ENCODE measurements at places on chromosomes 6 and 20.

DNA sequence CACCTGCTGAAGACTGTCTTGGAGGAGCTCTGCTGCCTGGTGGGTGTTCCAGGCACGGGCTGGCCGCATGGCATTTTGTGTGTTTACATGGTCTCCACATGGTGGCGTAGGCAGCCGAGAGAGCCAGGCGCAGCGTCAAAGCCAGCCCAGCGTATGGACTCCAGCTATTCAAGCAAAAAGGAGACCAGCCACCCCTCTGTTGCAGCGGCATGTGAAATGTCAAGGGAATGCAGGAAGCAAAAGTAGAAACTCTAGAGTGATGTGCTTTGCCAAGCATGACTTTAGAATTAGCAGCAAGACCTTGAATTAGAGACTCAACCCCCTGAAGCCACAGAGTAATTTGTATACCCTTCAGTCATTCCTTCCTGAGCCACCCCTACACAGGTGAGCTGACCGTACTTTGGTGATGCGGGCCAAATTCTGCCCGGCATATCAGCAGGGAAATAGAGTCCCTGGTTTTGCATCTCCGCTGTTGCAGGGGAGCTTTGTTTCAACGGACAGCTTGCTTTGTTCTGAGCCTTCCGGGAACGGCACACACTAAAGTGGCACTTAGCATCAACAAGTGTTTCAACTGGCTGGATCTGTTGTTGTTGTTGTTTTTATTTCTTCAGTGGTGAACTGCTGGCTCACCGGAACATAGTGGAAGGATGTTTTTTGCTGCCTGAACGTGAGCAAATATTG, 48.5 kb downstream of the FNDC1 start:
- no peak for DNase-seq

- no peak for DNase-seq
These were observed 1.2 kb downstream of the TRDN start for GRCh38 chr6:123635567-123635966.

DNA sequence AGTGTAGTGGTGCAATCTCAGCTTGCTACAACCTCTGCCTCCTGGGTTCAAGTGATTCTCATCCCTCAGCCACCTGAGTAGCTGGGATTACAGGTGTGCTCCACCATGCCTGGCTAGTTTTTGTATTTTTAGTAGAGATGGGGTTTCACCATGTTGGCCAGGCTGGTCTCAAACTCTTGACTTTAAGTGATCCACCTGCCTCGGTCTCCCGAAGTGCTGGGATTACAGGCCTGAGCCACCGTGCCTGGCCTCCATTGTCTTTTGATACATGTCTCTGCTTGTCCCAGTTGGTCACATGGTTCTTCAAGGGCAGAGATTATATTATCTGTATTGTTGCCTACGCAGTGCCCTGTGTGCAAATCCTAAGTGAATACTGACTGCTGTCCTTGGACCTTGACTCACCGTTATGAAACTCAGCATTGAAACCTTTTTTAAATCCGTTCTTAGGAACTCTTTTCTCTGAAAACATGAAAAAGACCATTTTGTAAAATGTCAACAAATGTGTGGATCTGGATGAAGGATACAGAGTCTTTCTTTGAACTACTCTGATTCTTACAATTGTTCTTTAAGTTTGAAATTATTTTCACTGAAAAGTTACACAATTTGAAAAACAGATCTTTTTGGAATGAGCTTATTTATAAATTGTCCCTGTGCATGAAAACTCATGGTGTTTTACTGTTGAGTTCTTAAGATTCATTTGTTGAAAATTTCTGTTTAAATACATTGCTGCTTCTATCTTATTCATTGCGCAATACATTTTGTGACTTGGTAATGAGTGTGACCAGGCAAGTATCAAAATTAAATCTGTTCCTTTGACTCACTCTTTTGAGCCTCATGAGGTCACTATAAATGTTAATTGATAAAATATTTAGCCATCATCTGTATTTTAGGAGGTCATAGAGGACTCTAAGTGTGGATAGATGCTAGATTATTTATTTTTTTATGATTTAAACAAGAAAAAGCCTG, 293.5 kb downstream of the UTRN start:
- no peak for DNase-seq

DNA sequence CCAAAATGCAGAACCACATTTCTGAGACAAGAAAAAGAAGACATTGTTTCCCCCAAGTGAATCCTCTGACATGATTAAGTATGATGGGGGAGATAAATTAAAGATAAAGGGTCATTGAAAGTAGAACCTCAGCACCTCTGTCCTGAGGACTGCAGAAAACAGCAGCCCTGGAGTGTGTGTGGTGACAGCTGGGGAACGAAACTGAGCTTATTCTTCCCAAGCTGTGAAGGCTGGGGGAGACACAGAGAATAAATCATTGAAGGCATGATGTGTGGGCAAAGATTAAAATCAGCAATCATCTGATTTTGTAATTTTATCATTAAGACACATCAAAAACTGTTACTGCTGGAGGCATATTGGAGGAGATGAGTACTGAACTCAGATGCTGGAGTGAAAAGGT, 67.5 kb upstream of the GPR6 start:
- no peak for DNase-seq

DNA sequence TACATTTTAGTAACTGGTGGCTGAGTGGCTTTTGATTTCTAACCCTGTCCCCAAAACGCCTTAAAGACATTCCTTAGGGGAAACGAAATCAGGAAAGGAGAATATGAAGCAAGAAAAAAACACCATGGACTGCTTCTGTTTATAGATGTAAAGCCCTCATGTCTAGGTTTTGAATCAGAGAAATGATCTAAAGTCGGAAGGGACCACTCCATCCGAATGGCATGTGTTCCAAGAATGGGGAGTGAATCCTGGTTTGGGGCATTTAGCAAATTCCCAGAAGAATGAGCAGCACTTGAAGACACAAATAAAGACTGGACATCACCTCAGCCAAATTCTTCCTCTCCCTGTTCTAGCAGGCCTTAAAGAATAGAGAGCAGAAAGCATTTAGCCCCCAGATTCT, 65.6 kb downstream of the CAP2 start:
- DNase-seq: no peak

DNA sequence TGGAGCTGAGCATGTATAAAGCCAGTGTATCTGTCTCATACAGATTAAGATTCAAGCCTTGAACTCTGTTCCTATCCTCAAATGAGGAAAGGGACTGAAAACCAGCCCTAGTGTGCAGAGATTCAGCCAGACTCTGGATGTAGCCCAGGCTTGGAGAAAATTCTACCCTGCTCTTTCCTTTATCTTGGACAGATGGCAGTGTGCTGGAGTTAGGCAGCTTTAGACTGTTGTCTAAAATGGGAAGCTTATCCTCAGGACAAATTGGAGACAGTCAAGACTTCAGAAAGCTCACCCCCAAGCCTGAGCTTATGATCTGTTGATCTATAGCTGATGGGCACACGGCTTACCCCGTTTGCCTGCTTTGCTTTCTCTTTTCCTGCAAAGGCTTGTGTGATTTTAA, 1057.6 kb downstream of the KIF16B start:
- no peak for DNase-seq

- DNase-seq: no peak
These were observed 14.6 kb downstream of the DEF6 start for GRCh38 chr6:35312076-35312800.

GRCh38 chr6:11732036-11732631, 46.5 kb downstream of the ADTRP start:
- peak; percentile 80 for DNase-seq

- no peak for DNase-seq
These were observed 53.1 kb downstream of the KIF16B start for GRCh38 chr20:16520154-16520553.

DNA sequence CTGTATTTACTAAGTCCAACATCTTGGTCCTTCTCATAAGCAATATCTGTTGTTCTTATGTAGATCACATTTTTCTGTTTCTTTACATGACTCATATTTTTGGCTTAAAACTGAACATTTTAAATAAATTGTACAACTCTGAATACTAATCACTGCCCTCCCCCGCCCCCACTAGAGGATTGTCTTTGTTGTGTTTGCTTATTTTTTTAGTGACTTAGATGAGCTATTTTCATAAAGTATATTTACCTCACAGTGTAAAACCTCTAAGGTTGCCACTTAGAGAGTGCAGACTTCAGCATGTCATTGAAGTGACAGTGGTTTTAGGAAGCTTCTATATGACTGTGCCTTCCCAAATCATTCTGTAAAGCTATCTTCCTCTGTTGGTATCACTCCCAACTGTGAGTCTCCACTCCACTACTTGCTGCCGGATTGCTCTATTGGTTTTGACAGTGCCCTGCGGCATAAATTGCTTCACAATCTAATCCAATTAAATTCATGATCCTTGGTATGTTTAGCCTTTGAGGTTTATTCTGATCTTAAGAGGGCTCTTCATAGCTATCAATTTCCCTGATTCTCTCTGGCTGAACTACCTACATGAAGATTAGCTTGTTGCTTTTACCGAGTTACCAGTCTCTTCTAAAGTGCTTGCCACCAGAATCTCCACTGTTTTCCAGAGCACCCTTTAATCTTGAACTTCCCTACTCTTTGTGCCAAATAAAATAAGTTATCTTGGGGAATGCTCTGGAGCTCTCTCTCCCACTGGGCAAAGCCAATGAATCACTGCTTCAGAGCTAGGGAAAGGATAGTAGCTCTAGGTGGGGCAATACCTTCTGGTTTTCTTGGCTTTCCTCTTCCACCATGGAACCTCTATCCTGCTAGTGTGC, 33.0 kb downstream of the SPTLC3 start:
- no peak for DNase-seq

DNA sequence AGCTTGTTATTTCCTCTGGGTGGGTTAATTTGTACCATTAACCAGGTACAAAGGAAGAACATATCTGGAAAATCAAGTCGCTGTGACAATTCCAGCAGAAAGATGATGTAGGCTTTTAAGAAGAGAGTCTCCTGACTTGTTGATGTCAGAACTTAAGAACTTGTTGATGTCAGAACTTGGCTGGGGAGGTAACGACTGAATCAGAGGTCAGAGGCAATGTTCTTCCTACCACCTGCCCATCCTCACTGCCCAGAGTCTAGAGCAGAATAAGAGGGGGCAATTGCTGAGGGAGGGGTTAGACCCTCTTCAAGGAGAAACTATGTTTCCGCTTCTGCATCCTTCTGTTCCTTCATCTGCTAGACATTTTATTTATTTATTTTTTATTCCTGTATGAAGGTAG, 18.9 kb downstream of the MLIP start:
- no peak for DNase-seq

- DNase-seq: no peak
These were observed 104.4 kb upstream of the HDAC2 start for GRCh38 chr6:114075300-114075699.

DNA sequence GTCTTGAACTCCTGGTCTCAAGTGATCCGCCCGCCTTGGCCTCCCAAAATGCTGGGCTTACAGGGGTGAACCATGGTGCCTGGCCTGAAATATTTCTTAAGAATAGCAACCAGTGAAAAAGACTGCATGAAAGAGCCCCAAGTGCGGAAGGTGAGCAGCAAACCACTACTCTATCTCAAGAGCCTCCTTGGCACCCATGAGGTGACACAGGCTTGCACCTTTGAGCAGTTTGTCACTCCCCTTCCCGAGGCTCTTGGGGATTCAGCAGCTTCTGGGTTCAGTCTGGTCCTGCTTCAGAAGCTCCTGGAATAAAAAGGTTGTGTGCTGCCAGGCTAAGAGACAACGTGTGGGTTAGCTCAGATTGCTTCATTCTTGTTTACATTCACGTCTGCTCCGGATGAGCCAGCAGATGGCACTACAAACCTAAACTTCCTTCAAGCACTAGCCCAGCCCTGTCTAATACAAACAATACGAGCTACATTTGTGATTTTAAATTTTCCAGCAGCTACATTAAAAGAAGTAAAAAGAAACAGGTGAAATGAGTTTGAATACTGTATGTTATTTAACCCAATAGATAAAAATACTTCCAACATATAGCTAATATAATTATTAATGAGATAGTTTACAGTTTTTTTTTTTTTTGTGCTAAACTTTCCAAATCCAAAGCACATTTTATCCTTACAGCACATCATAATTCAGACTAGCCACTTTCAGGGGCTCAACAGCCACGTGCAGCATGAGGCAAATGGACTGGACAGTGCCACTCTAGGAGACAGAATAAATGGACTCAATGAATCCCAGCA, 46.2 kb downstream of the GJA10 start:
- peak; percentile 80 for DNase-seq

DNA sequence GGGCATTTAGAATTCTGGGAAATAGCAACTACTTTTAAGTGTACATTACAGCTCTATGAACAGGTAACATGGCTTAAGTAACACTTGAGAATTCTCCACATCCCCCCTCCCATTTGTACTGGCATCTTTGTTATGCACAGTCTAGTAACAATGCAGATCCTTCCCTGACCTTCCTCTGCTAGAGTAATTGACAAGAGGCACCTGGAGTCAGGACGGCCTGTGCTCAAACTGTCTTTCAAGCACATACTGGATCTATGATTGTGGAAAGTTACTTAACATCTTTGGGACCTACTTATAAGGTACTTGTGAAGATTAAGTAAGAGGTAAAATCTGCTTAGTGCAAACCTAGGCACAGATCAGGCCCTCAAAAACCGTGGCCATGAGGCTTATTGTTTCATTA, 21.9 kb upstream of the GSTA3 start:
- DNase-seq: no peak

DNA sequence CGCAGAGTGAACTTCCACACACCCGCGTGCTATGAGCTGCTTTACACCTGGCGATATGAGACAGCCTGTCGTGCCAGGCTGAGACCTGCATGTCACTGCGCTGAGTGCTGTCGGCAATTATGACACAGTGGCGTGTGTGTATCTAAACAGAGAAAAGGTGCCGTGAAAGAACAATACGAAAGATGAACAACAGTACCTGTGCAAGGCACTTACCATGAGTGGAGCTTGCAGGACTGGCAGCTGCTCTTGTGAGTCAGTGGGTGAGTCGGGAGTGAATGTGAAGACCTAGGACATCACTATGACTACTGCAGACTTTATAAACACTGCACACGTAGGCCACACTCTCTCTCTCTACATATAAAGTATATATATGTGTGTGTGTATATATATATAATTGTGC, 68.5 kb upstream of the DUSP22 start:
- DNase-seq: no peak

GRCh38 chr6:43435682-43436437, 8.5 kb downstream of the ABCC10 start:
- no peak for DNase-seq

- no peak for DNase-seq
These were observed 433.6 kb downstream of the RNF144B start for GRCh38 chr6:18820725-18821124.

DNA sequence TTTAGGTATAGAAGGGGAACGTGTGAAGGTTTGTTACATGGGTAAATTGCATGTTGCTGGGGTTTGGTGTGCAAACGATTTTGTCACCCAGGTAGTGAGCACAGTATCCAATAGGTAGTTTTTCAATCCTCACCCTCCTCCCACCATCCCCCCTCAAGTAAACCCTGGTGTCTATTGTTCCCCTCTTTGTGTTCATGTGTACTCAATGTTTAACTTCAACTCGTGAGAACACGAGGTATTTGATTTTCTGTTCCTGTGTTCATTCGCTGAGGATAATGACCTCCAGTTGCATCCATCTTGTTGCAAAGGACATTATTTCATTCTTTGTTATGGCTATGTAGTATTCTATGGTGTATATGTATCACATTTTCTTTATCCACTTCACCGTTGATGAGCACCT, 11.6 kb upstream of the VNN1 start:
- DNase-seq: no peak

GRCh38 chr6:136608991-136609390, 58.8 kb upstream of the MAP7 start:
- no peak for DNase-seq

- DNase-seq: no peak
These were observed 65.9 kb upstream of the DDR1 start for GRCh38 chr6:30818391-30818841.

- no peak for DNase-seq
These were observed 213.9 kb upstream of the SNX9 start for GRCh38 chr6:157609117-157609516.

GRCh38 chr6:169701311-169701953, 397 bp downstream of the WDR27 start:
- DNase-seq: no peak
